ENCODE measurements at places on chromosomes 11 and 22. TPM values are rescaled to one million over a fixed set of nuclear protein-coding genes. Genes with fewer than 3 reads are reported as not detected.

- DNase-seq, result peak; percentile 24
Observed at GRCh38 chr11:65435411-65435931, 12.9 kb downstream of the NEAT1 start.

DNA sequence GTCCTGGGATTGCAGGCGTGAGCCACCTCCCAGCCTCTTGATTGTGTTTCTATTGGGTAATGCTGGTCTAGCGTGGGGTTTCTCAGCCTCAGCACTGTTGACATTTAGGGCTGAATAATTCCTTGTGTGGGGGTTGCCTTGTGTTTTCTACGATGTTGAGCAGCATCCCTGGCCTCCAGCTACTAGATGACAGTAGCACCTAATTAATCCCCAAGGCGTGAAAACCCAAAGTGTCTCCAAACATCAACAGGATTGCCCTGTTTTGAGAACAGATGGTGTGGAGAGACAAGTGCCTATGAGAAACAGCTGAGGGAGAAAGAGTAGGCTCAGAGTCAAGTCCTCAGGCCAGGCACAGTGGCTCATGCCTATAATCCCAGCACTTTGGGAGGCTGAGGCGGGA, 67.2 kb downstream of the SGSM1 start:
- DNase-seq, result no peak

GRCh38 chr11:15568440-15568839, 453.7 kb downstream of the INSC start:
- DNase-seq, result no peak

DNA sequence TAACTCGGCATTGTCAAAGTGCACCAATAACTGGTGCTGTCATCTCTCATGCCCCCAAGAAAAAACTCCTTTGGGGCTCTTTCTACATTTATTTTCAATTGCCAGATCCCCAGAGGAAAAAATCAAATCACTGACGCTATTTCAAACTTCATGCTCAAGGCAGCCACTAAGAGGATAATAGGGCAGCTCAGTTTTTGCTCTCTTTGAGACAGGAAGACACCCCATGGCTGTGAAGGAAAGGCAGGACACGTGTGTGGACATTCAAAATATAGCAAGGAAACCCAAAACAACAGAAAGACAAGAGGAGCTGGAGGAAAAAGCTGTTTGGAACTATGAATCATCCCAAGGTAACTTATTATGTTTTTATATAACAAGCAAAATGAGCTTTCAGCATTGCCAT, 83.7 kb downstream of the SERGEF start:
- DNase-seq, result no peak

GRCh38 chr11:94835594-94835927, 67.4 kb downstream of the AMOTL1 start:
- no peak for DNase-seq

DNA sequence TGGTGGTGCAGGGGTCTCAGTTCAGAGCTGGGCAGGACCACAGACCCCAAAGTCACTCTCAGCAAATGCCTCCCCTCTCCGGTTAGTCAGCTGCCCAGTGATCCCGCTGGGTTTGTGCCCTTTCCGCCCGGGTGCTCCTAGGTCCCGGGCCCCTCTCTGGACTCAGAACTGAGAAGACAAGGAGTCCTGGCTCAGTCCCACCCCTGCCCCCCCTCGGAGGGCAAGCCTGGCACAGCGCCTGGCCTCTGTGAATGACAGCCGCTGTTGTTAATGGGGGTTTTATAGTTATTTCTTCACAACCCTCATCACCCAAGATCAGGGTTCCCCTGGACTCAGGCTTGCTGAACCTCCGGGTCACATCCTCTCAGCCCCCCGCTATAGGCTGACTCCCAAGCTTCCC, 47.6 kb downstream of the ELFN2 start:
- DNase-seq, result no peak

DNA sequence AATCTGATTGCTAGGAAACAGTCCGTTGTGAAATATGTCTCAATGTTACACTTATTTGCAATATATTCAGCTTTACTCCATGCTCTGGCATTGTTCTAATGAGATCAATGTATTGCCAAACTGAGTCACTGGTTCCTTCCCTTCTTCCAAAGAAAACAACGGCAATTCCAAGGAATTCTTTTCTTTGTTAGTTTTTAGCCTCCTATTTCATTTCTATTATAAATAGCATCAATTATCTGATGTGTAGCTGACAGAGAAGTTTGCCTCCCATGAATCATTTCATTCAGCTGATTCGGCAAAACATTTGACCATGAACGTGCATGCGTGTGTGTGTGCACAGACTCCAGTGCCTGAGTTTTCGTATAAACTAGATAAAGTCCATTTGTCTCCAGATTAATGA, 346.8 kb downstream of the ETS1 start:
- DNase-seq, result no peak

GRCh38 chr11:17588721-17589120, 41.7 kb downstream of the OTOG start:
- DNase-seq, result no peak

Gene BRSK2
- 2.4 TPM for total RNA-seq

Data from Caki2 (cell line).